ENCODE measurements at places on chromosomes 4 and X.

DNA sequence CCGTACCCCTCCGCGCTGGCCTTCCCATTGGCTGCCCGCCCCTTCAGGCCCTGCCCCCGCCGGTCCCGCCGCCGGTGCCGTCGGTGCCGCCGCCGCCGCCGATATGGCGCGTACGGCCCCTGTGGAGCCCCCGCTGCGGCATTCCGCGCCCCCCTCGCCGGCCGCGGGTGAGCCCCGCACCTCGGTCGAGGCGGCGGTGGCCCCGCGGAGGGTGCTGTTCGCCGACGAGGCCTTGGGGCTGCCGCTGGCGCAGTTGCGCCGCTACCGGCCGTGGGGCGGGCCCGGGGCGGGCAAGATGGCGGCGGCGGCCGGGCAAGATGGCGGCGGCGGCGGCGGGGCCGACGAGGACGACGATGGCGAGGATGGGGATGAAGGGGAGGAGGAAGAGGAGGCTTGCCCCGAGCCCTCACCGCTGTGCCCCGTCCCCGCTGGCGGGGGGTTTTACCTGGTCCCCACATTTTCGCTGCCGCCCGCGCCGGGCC, at the start of gene PPP1R3F:
TSS of gene PPP1R3F (plus strand) at position 27 of the 482 bp plus-strand sequence. CDS start at position 104, 77 bp downstream.
- peaks cover 5% of the 10 kb centered on the region for H3K4me1 ChIP-seq
- no peak for DNase-seq
- peak within 1 kb of the TSS; percentile 46 for H3K4me3 ChIP-seq
- H3K27me3 ChIP-seq, result no peaks in the 10 kb centered on the region
- H3K36me3 ChIP-seq, result no peaks in the 10 kb centered on the region

DNA sequence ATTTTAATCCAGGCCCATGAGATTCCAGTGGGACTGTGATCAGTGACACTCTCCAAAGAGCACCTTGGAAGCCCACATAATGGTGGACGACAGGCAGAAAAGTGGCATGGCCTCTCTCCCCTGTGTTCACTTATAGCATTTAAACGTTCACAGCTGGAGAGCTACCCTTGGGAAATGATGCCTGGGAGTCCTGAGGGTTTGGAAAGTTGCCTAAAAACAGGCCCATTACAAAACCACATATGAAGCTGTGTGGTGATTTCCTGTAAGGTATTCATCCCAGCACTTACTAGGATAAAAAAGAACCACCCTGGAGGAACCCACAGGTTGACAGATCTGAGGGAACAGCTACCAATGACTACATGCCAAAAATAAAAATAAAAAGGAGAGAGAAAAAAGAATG, 193.2 kb downstream of the RASL11B start:
- H3K4me1 ChIP-seq, result peaks cover 9% of the 10 kb centered on the region
- DNase-seq, result no peak
- no peak overlapping the region for H3K4me3 ChIP-seq
- no peak overlapping the region for H3K27ac ChIP-seq

- H3K36me3 ChIP-seq, result no peaks in the 10 kb centered on the region
- no peaks in the 10 kb centered on the region for H3K27me3 ChIP-seq
- H3K4me3 ChIP-seq, result no peak overlapping the region
- DNase-seq, result no peak
- H3K4me1 ChIP-seq, result no peaks in the 10 kb centered on the region
Measured at GRCh38 chrX:25941559-25942250, 196.4 kb upstream of the MAGEB18 start.

DNA sequence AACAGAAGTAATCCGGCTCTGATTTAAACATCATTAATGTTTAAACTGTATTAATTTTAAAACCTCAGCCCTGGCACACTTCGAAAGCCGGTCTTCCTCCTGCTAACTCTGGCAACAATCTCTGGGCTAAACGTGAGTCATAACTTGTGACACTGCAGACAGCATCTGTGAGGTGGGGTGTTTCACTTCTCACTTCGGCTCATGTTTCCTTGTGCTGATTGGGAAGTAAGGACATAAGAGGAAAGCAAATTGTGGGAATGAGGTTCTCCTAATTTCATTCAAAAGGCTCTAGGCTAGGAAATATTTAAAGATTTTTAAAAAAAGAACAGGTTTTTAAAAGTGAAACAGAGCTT, 139.9 kb upstream of the USP9X start:
- H3K27me3 ChIP-seq, result no peaks in the 10 kb centered on the region
- H3K36me3 ChIP-seq, result no peaks in the 10 kb centered on the region
- no peaks in the 10 kb centered on the region for H3K4me1 ChIP-seq
- H3K27ac ChIP-seq, result peak overlapping the region; percentile 41
- H3K4me3 ChIP-seq, result no peak overlapping the region

DNA sequence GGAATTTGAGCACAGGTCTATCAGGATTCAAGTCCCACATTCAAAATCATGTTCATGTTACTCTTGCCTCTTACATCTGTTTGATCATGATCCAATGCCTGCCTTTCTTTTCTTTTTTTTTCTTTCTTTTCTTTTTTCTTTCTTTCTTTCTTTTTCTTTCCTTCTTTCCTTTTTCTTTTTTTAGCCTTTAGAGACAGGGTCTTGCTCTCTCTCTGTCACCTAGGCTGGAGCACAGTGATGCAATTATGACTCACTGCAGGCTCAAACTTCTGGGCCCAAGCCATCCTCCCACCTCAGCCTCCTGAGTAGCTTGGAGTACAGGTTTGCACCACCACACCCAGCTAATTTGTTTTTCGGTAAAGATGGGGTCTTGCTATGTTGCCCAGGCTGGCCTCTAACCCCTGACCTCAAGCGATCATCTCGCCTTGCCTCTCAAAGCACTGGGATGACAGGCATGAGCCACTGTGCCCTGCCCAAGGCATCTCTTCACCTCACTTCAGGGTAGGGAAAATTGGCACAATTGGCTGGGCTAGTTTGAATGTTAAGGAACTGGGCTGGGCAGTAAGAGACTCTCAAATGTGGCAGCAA, 359.2 kb downstream of the FBXW7 start:
- no peak overlapping the region for H3K27ac ChIP-seq
- H3K4me1 ChIP-seq, result no peaks in the 10 kb centered on the region
- H3K36me3 ChIP-seq, result no peaks in the 10 kb centered on the region
- H3K4me3 ChIP-seq, result no peak overlapping the region
- no peaks in the 10 kb centered on the region for H3K27me3 ChIP-seq

DNA sequence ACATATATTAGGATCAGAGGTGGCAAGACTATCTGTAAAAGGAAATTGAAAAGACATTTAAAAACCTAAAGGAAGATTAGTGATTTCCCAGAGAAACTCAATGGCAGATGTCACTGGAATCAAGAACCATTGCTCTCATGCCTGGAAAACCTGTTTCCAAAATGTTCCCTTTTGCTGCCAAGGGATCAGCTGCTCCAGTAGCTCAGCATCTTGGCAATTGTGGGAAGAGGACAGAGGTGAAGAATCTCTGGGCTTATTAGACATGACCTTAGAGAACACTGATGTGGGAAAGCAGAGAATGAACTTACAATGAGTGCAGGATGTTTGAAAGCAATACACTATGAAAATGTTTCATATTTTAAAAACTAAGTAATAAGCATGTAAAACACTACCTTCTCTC, 98.3 kb downstream of the SHROOM3 start:
- H3K4me3 ChIP-seq, result no peak overlapping the region
- no peak overlapping the region for H3K27ac ChIP-seq
- no peaks in the 10 kb centered on the region for H3K36me3 ChIP-seq
- H3K4me1 ChIP-seq, result peaks cover 9% of the 10 kb centered on the region
- H3K27me3 ChIP-seq, result no peaks in the 10 kb centered on the region

- H3K4me3 ChIP-seq, result no peak overlapping the region
- H3K27me3 ChIP-seq, result no peaks in the 10 kb centered on the region
- no peak overlapping the region for H3K27ac ChIP-seq
- peaks cover 4% of the 10 kb centered on the region for H3K36me3 ChIP-seq
- no peak for DNase-seq
- H3K4me1 ChIP-seq, result no peaks in the 10 kb centered on the region
Measured at GRCh38 chr4:77950203-77950602, 87.6 kb downstream of the MRPL1 start.

GRCh38 chrX:107738272-107738671, 37.3 kb downstream of the TSC22D3 start:
- no peak overlapping the region for H3K4me3 ChIP-seq
- H3K36me3 ChIP-seq, result no peaks in the 10 kb centered on the region
- peaks cover 15% of the 10 kb centered on the region for H3K4me1 ChIP-seq
- H3K27ac ChIP-seq, result peak overlapping the region; percentile 58
- H3K27me3 ChIP-seq, result no peaks in the 10 kb centered on the region

- no peaks in the 10 kb centered on the region for H3K36me3 ChIP-seq
- no peak overlapping the region for H3K4me3 ChIP-seq
- DNase-seq, result no peak
- H3K27ac ChIP-seq, result no peak overlapping the region
Measured at GRCh38 chrX:981791-982626, 230.4 kb downstream of the CRLF2 start.

- no peak for DNase-seq
- no peaks in the 10 kb centered on the region for H3K4me1 ChIP-seq
- H3K36me3 ChIP-seq, result no peaks in the 10 kb centered on the region
Measured at GRCh38 chrX:109847257-109848187, 114.5 kb upstream of the ACSL4 start.

GRCh38 chr4:76615999-76616398, 181.0 kb downstream of the SHROOM3 start:
- no peaks in the 10 kb centered on the region for H3K27me3 ChIP-seq
- H3K4me3 ChIP-seq, result no peak overlapping the region
- H3K36me3 ChIP-seq, result no peaks in the 10 kb centered on the region
- DNase-seq, result no peak
- peaks cover 13% of the 10 kb centered on the region for H3K4me1 ChIP-seq
- no peak overlapping the region for H3K27ac ChIP-seq

DNA sequence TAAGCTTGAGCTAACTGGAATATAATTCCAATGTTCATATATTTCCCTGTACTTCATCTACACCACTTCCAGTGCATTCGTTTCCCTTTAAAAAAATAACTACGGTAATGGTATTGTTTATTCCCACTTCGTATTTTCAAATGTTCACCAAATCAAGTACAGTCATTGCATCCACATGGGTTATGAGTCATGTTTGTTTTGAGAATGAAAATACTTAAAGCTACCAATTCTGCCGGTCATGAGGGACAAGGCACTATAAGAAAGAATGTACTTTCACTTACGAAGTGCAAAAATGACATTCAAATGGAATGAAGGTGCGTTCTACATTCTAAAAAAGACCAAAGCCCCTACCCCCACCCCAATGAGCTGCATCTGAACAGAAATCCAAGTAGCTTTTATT, 174.4 kb upstream of the FGF13 start:
- H3K4me3 ChIP-seq, result no peak overlapping the region
- H3K27me3 ChIP-seq, result no peaks in the 10 kb centered on the region
- no peak for DNase-seq
- no peaks in the 10 kb centered on the region for H3K36me3 ChIP-seq

GRCh38 chrX:134715930-134716619, 57.8 kb upstream of the PLAC1 start:
- H3K27ac ChIP-seq, result no peak overlapping the region
- no peaks in the 10 kb centered on the region for H3K36me3 ChIP-seq
- no peaks in the 10 kb centered on the region for H3K4me1 ChIP-seq
- no peak overlapping the region for H3K4me3 ChIP-seq

GRCh38 chrX:2542826-2543521, 42.2 kb upstream of the DHRSX start:
- no peak overlapping the region for H3K4me3 ChIP-seq
- no peaks in the 10 kb centered on the region for H3K4me1 ChIP-seq
- no peak overlapping the region for H3K27ac ChIP-seq
- H3K27me3 ChIP-seq, result no peaks in the 10 kb centered on the region

- no peaks in the 10 kb centered on the region for H3K27me3 ChIP-seq
- no peak overlapping the region for H3K27ac ChIP-seq
- H3K4me1 ChIP-seq, result no peaks in the 10 kb centered on the region
- H3K4me3 ChIP-seq, result no peak overlapping the region
Measured at GRCh38 chrX:71128915-71129765, 10.7 kb downstream of the MED12 start.

DNA sequence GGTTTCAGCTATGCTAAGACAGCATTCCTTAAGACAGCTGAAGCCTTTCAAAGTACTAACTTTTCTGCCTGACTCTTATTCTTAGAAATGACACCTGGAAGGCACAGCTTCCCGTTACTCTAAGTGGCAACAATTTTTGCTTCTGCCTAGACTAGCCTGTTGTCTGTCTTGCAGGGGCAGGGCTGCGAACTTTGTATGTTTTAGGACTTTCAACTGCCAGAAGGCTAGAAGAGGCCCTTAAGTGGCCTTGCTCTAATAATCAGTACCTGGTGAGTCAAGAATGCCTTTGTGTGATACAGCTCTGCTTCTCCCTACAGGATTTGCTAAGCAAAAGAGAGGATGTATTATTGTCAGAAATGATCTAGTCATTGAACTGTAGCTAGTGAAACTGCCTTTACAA, 30.0 kb upstream of the TFDP3 start:
- H3K27me3 ChIP-seq, result no peaks in the 10 kb centered on the region
- DNase-seq, result no peak
- no peak overlapping the region for H3K4me3 ChIP-seq

GRCh38 chr4:83231620-83232076, 53.0 kb downstream of the COQ2 start:
- no peak overlapping the region for H3K4me3 ChIP-seq
- no peak for DNase-seq
- no peak overlapping the region for H3K27ac ChIP-seq
- H3K4me1 ChIP-seq, result no peaks in the 10 kb centered on the region
- H3K27me3 ChIP-seq, result no peaks in the 10 kb centered on the region

GRCh38 chr4:164109503-164109902, 615.0 kb downstream of the TMA16 start:
- no peaks in the 10 kb centered on the region for H3K36me3 ChIP-seq
- no peaks in the 10 kb centered on the region for H3K4me1 ChIP-seq
- no peak overlapping the region for H3K4me3 ChIP-seq

DNA sequence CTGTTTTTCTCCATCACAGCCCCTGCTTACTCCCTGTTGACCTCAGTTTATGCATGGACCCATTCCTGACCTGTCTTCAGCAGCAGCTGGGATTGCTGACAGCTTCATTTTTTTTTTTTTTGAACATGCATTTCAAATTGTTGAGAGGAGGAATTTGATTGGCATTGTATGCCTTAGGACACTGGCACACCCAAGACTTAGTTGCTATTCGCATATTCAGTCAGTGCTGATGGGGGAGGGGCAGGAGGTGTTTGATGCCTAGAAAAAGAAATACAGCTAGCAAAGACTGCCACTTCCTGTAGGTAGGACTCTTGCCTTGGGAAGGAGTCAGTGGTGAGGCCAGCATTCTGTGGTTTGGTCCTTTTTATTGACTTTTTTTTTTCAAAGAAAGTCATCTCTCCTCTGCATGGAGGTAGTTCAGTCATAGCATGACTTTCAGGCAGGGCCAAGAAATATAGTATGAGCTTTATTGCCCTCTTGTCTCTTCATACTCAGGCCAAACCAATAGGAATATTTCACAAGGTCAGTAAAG, 33.6 kb upstream of the XK start:
- H3K4me1 ChIP-seq, result no peaks in the 10 kb centered on the region
- no peak overlapping the region for H3K4me3 ChIP-seq
- no peak overlapping the region for H3K27ac ChIP-seq
- H3K36me3 ChIP-seq, result no peaks in the 10 kb centered on the region
- DNase-seq, result no peak
- H3K27me3 ChIP-seq, result no peaks in the 10 kb centered on the region

- H3K27ac ChIP-seq, result no peak overlapping the region
- no peaks in the 10 kb centered on the region for H3K36me3 ChIP-seq
Measured at GRCh38 chrX:54171527-54172250, 11.4 kb downstream of the FAM120C start.

Measured in pancreas (tissue), 10 donors.